Testis (tissue), 5 donors: ENCODE measurements at places on chromosomes 5 and 9. TPM values are rescaled to one million over a fixed set of nuclear protein-coding genes. Genes with fewer than 3 reads are reported as not detected.

DNA sequence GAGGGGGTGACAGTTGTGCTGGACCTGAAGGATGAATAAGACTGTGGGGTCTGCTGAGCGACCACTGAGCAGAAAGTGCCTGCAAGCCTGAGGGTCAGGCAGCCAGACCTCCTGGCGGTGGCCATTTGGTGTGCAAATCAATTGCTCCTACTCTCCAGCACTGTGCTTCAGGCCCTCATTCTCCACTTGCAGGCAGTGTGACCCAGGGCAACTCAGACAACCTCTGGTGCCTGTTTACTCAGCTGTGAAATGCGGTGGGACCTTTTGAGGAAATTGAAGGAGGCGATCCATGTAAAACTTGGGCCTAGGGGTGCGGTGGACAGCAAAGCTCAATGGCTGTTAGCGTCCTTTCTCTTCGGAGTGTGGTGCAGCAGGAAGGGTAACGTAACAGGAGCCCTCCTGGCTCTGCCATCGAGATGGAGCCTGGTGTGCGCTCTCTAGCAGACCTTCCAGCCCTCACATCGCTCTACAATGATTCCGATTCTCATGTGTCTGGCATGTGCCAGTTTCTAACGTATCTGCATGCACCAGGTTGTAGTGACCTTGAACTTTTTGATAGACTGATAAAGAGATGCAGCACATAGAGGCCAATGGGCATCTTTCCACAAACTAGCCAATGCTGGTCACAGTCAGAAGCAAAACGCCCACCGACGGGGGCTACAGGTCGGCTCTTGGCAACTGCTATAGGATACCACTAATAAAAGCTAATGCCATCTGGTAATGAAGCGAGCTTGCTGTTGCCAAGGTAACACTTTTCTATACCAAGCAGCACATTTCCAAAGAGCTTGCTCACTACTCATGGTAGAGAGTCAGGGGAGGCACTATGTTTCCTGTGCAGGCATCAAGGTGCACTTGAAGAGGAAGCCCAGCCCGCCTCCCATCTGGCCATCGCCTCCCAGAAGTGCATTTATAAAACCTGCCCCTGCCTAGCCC, 159.7 kb upstream of the RAPGEF1 start:
- DNase-seq: no peak

NPR3 gene
- 2.8 TPM for total RNA-seq

GRCh38 chr9:136854113-136854841, 2.1 kb downstream of the MAMDC4 start:
- DNase-seq: no peak

CPLANE1 gene
- 36.9 TPM for total RNA-seq

DNA sequence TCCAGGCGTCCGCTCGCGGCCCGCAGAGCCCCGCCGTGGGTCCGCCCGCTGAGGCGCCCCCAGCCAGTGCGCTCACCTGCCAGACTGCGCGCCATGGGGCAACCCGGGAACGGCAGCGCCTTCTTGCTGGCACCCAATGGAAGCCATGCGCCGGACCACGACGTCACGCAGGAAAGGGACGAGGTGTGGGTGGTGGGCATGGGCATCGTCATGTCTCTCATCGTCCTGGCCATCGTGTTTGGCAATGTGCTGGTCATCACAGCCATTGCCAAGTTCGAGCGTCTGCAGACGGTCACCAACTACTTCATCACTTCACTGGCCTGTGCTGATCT, 294 bp downstream of the ADRB2 start:
- peak; percentile 25 for DNase-seq

- no peak for DNase-seq
These were observed 117.9 kb downstream of the MELK start for GRCh38 chr9:36690412-36691168.

DNA sequence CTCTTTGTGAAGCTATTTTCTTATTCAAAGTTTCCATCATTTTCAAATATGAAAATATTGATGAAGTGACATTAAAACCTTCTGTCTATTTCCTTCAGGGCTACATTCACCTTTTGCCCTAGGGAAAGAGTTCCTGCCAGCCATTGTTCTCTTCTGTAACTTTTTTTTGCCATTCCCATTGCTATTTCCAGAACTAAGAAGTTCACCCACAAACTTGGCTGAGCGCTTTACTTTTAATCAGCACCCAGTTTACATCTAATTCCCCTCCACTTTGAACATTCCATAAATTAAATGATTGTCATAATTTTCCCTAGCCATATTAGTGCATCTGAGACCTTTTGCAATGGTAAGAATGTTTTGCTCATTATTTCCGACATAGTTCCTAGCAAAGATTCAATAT, 4.4 kb downstream of the IL33 start:
- DNase-seq: no peak

GRCh38 chr5:71873191-71873591, 154.1 kb downstream of the CARTPT start:
- DNase-seq: no peak

DNA sequence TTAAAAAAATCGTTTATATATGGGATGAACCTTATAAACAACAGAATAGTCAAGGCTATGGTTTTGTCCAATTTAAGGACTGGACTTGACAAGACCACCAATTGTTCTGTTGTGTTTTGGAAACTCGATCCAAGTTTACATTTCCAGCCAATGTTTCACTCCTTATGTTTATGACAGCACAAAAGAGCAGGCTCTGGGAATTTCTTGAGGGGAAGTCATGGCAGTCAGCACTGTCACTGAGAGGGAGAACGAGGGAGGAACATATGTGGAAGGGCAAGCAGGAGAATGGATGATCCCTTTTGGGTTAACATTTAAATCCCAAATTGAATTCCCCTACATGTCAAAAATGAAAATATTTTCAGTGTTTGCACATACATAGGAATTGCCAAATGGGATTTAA, 292.5 kb downstream of the MARCHF11 start:
- DNase-seq: no peak

C5orf34 gene
- 8.5 TPM for total RNA-seq

- DNase-seq: no peak
These were observed 474.3 kb upstream of the KIF2A start for GRCh38 chr5:61831736-61832135.

DNA sequence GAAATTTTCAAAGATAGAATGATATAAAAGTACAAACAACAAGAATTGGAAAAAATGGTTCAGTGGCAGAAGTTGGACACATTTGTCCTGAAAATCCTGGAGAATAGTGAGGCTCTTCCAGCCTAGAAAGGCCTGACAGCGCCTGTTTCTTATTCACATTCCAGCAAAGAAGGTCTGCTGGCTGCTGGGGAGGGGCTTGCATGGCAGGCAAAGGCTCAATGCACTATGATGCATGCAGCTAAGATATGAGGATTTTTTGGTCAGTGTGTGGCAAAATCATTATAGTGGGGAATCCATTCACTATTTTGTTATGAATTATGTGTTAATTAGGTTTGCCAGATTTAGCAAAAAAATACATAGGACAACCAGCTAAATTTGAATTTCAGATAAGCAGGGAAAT, 243.9 kb upstream of the SLC30A5 start:
- DNase-seq: no peak

GRCh38 chr5:1294206-1294834, 548 bp downstream of the TERT start:
- no peak for DNase-seq

PCDHGC5 gene
- 5.4 TPM for total RNA-seq

DNA sequence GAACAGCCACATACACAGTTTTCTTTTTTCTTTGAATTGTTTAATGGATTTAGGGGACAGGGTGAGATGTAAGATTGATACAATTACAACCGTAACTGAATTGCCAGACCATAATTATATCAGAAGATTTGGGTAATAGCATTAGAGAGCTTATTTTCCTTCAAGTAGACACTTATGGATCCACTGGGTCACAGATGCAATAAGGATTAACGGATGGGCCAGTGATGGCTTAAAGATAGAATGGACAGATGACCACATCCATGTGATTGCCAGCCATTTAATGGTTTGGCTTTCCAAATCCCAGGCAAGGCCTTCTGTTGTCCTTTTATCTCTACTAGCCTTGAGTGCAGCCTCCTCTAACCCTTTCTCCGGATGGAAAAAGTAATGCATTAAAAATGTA, 94.7 kb upstream of the NUDT12 start:
- DNase-seq: no peak

GRCh38 chr9:94783928-94784327, 57.4 kb downstream of the AOPEP start:
- DNase-seq: no peak
